ENCODE measurements at places on chromosomes 13 and 19.
A peak's percentile ranks its signal among the peaks of the same experiment; 100 is the strongest.

GRCh38 chr13:73248711-73249580, 190.1 kb downstream of the KLF5 start:
- no peak for DNase-seq

GRCh38 chr13:81639984-81640582, 1299.2 kb upstream of the SPRY2 start:
- DNase-seq, result no peak

DNA sequence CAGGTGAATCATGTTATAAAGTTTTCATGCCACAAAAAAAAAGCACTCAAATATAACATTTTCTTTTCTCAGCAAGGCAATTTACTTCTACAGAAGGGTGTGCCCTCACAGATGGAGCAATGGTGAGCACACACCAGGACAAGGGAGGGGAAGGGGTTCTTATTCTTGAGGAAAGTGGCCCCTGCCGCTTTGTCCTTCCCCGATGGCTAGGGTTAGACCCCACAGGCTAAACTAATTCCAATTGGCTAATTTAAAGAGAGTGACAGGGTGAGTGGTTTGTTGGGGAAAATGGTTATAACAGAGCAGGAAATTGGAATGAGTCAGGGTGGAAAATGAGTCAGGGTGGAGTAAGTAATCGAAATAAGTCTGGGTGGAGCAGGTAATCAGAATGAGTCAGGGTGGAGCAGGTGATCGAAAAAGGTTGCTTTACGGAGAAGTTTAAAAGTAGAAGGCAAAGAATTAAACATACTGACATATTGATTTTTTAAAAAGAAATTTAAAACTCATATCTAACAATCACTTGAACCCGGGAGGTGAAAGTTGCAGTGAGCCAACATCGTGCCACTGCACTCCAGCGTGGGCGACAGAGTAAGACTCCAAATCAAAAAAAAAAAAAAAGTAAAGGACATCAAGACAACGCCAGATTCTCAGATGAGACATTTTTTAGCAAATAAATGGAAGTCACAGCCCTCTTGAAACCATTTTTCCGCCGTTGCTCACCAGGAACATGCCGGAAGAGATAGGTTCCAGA, 813 bp downstream of the ZNF562 start:
- DNase-seq, result no peak

DNA sequence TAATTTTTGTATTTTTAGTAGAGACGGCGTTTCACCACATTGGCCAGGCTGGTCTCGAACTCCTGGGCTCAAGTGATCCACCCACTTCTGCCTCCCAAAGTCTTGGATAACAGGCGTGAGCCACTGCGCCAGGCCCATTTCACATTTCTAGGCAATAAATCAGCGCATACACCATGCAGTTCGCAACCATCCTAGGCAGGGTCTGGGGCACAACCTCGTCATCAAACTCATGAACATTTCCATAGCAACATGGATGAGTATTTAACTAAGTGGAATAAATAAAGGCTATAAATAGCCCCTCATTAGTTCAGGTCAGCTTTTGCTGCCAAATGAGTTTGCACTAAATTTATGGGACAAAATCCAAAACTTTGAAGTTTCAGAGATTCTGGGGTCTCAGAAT, 8.2 kb downstream of the MEIS3 start:
- DNase-seq, result no peak

- DNase-seq, result no peak
These were observed 216.5 kb downstream of the DCLK1 start for GRCh38 chr13:35914662-35915061.

DNA sequence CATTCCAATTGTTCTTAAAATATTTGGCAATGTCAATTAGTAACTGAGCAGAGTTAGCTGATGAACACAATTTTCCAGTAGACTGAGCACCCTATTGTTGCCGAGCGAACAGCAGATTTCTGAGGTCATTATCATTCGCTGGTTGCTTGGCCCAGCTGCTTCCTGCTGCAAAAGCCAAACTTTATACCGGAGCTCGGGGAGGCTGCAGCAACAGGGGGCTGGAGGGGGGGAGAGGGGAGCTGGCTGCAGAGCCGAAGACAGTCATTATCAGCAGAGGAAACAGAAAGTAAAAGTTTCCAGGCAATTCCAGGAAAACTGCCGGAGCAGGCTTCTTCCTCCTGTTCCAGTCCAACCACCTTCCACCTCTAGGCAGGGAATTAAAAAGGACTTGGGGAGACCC, 77.9 kb downstream of the ZNF536 start:
- no peak for DNase-seq

DNA sequence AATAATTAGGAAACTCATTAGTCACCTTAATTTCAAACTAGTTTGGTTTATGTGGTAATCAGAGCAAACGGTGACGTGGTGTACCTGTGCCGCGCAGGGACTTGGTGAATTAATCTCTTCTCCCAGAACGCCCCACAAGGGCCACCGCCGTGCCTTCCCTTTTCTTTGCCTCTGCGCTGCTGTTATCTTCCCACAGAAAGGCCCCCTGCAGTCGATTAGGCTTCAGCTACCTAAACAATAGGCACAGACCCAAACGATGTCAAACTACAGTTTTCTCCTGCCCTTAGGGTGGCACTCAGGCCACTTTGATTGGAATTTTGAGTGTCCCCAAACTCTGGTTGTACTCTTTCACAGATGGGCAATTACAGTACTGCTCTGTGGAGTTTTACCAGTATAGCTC, 115.5 kb downstream of the GGACT start:
- DNase-seq, result no peak

DNA sequence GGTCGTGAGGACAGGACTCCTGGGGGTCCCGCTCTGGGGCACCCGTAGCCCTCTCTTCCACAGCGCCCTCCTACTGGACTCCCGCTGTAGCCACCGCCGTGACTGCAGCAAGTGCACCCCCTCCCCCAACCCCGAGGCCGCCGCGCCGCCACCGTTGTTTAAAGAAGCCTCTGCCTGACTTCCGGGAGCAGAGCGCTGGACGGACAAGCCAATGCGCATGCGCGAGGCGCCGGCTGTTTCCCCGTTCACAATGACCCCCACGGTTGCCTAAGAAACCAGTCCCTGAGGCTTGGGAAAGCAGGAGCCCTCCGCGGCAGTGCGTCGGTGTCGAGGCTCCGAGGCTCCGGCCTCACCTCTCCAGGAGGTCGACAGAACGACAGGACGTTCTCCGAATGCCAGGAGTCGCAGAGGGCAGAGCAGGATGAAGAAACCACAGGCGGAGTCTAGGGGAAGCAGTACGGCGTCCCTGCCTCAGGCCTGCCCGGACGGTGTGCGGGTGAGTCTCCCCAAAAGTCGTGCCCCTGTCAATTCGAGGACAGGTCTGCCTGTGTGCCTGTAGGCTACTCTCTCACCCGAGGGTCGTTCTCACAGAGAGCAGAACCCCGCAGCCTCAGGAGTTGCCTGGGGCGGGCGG, 70.5 kb upstream of the ZNF420 start:
- peak; percentile 2 for DNase-seq

- no peak for DNase-seq
These were observed 20.0 kb downstream of the CAPS start for GRCh38 chr19:5934069-5934401.

DNA sequence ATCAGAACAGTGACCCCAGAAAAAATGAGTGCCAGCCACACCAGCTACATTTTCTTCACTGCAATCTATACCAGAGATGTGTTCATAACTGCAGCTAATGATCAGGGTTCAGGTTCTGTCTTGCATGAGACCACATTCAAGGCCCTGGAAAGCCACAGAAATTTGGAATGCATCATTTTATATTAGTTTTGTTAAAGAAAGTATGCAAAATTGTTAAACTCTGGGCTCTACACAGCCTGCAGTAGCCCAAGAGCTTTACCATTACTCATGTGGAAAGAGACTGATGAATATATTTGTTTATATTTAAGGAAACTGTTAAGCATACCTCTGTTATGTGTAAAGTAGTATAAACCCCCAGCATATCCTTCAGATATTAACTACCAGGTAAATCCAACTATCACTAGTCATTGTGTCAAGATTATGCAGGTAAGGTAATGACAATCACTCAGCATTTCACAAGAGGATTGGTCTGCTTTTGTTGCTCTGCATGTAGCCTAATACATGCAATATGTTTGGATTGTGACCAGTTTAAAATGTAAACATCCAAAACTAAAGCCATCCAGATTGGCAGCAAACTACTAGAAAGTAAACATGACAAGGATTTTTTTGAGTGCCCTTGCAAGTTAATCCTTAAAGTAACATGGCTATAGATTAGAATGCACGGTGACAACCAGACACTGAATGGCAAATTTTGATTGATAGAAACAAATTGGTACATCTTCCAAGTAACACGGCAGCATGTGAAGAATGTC, 429.1 kb upstream of the ARGLU1 start:
- no peak for DNase-seq

DNA sequence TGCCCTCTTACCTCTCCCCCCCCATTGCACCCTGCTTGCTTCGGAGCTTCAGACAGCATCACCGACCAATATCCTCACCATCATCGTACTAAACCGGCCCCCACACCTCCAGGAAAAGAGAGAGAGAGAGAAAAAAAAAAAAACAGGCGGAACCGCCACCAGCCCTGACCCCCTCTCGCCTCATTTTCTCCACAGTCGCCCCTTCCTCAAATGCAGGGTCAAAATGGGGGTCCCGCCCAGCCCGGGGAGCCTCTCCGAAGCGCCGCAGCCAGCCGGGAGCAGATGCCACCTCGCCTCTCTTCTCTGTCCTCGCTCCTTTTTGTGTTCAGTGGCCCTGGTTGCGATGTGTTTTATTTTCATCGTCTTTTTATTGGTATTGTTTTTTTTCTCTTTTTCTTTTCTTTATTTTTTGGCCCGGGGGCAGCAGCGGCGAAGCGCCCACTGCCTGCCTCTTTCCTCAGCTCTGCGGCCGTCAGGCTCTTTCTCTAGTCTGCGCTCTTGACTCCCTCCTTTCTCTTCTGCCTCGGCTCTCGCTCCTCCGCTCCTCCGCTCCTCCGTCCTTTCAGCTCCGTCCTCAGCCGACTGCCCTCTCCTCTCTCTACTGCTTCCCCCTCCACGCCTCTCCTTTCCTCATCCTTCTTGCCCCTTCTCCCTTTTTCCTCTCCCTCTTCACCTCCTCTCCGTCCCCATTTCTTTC, 41.4 kb downstream of the DEDD2 start:
- no peak for DNase-seq

DNA sequence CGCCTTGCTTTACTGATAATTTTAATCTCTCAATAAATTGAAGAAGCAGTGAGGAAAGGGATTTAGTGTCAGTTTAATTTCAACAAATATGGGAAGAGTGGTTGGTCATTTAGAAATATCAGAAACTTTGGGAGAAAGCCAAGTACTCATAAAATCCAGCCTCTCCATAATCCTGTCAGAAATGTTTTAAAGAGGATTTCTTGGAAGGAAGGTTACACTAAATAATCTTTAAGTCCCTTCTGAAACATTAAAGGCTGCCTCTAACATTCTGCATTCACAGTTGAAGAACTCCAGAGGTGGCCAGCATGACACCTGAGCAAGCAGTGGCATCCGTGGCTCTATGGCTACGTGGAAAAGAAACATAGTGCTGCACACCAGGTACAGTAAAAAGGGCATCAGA, 378.5 kb downstream of the ENOX1 start:
- no peak for DNase-seq
